Retinal pigment epithelial cell (primary cell): ENCODE measurements at places on chromosomes 5 and 9.

GRCh38 chr9:79572608-79573411, 1.0 kb downstream of the TLE4 start:
- no peak for DNase-seq

DNA sequence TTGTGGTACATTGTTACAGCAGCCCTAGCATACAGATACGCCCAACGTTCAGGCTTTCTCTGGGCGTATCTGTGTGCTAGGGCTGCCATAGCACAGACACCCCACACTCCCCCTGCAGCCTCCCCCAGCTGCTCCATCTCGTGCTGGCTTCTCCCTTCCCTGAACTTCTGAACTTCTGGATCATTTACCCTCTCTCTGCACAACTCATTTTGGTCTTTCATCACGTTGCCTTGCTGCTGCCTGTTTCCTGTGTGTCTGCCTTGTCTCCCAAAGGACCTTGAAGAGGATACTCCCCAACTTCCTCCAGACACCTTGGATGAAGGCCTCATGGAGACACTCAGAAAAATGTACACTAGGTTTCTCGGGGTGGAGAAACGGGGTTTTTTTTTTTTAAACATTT, 37.3 kb downstream of the SLIT3 start:
- no peak for DNase-seq

- DNase-seq = peak; percentile 5
These were observed 129.0 kb upstream of the ALDH1B1 start for GRCh38 chr9:38263532-38263931.

- no peak for DNase-seq
These were observed 49.6 kb upstream of the KIF2A start for GRCh38 chr5:62256161-62257019.

DNA sequence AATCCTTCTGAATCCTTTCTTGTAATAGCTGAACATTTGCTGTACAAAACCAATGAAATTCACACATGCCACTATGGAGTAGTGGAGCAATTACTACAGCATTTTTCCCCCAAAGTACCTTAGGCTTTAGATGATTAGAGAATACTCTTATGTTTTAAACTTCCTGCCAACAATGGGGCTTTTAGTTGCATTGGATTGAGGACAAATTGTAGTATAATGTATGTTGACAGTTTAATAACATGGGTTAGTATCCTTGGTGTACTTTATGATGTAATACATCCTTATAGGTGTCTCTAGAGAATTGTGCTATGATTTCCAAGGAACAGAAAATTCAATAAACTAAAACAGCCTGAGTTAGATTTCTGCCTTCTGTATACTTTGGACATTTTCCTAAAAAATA, 422.7 kb upstream of the GRAMD2B start:
- DNase-seq = peak; percentile 81

DNA sequence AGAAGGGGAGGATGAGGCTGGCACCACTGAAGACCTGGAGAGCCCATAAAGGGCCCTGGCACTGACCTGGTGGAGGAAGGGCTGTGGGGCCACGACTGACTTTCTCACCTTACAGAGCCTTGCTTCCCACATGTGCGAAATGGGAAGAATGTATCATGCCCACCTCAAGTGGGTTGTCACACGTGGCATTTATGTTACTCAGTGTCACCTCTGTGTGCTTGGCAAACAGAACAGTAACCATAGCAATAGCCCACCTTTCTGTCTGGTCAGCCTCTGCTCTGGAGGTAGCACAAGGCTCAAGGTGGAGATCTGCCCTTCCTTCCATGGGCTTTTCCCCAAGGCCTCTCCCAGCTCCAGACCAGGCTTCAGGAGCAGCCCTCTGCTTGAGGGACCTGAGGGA, 16.7 kb downstream of the TCF7 start:
- DNase-seq = no peak
